NAMALWA (cell line): ENCODE measurements at places on chromosomes 7 and 10.

DNA sequence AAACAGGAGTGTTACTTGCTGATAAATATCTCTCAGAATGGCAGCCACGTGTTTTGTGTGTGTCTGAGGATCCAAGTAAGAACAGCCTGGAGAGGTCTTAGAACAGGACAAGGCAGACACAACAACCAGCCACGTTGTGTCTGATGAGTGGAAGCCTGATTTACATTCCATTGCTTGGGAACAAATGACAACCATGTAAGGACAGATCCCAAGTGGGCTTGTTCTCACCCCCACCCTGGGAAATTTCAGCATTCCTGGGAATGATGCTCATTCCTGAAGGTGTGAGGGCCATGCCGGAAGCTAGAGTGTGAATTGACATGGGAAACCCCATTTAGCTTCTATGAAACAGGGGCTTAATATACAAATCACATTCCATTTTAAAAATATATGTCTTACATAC, 35.9 kb downstream of the IL6 start:
- DNase-seq, result no peak

DNA sequence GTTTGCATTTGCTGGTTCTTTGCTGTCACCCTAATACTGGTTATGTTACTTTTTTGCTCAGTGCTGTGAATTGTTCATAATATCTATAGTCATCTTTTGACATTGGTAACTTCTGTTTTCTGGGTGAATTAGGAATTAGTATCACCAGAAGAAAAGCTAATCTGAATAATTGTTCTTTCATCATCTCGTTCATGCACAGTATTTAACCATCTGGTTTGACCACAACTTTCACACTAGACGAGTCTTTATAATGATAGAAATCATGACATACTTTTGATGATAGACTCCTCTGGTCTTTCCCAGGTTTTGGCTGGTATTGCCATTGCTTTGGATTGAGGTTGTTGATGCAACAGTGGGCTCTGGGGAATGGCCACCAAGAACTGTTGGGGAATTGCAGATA, 25.1 kb downstream of the SGPL1 start:
- no peak for DNase-seq

DNA sequence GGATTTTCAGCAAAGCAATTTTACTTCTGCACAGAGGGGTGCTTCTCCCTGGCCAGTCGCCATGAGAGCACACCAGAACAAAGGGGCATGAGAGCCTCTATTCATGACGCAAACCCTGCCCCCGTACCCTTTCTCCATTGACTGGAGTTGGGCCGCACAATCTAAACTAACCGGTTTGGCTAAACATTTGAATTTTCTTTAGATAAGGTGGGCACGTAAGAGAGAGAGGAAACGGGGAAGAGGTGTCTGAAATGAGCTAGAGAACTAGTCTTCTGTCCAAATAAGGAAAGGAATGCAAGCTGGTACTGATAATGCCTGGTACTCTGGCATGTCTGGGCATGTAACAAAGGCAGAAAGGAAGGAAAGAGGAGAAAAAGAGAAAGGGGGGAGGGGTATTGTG, 13.2 kb upstream of the SCIN start:
- DNase-seq, result no peak

DNA sequence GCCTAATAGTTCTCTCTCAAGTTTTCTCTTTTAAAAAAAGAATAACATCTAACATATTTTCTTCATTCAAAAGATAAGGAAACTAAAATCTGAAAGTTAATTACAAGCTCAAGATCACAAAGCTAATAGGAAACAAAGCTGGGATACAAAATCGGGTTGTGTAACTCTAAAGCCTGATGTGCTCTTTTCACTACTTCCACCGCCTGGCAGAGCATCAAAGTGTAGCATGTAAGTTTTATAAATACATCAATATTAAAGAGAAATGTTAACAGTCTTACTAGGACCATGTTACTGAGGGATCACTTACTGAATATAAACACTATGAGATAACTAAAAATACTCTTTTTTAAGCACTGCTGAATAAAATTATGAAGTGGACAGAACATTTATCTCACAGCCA, 97.2 kb downstream of the KMT2C start:
- peak; percentile 37 for DNase-seq

GRCh38 chr7:99120501-99120900, 23.4 kb downstream of the SMURF1 start:
- DNase-seq, result no peak

DNA sequence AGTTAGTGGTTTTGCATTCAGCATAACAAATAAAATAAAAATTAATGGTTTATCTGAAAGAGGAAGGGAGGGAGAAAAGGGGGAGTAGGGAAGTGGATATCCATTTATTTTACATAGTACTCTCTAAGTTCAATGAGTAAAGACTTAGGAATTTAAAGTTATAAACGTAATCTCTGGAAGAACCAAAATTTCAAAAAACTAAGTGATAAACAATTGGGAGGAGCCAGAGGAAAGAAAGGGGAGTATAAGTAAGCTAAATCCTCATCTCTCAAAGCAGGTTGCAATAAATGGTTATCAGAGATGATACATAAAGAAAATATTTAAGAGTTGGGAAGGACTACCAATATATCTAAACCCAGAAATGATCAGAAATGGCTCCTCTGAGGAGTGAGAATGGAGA, 46.4 kb downstream of the ANK3 start:
- no peak for DNase-seq
